ENCODE measurements at places on chromosomes 16 and 17. TPM values are rescaled to one million over a fixed set of nuclear protein-coding genes. Genes with fewer than 3 reads are reported as not detected.

GRCh38 chr16:13245713-13246377 lies 344.4 kb downstream of the SHISA9 start:
- no peak for DNase-seq
- H3K27me3 ChIP-seq, result no peaks in the 10 kb centered on the region
- no peak overlapping the region for H3K4me3 ChIP-seq
- no peaks in the 10 kb centered on the region for H3K36me3 ChIP-seq
- H3K4me1 ChIP-seq, result no peaks in the 10 kb centered on the region

DNA sequence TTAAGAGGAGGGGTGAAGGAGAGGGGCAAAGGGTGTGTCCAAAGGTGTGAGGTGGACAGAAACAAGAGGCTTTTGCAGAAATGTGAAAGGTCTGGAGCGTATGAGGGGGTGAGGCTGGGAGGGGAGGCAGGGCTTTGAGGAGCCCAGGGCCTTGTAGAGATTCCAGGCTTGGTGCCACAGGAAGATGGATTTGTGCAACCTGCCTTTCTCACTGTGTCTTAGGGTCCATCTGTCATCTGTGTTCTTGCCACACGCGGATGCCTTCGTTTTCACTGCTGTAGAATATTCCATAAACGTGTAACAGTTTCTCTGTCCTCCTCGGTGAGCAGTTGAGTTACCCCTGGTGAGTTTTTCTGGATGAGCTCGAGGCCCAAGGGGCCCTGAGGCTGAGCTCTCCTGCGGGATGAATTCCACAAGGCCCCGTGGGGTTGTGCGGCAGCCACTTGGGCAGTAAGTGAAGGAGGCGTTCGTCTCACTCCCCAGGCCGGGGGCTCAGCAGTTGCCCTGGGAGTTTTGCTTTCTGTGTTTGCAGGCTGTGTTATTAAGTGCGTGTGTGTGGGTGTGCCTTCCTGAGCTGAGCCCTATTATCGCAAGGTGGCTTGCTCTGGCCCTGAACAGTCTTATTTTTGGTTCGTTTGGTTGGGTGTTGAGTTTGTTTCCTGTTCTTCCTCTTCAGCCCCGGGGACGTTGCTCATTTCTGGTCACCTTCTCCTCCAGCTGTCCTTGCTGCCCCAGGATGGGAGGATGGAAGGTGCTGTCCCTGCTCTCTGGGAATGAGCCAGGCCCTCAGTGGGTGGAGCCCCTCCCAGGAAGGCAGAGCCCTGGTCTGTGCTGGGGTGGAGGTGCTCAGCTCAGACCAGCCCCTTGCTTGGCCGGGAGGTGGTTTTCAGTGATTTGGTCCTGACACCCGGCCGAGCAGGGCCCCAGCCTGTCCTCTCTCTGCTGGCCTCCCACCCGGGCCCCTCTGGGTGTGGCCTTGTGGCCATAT lies 28.4 kb downstream of the BAIAP2 start:
- peak overlapping the region; percentile 94 for H3K27ac ChIP-seq
- no peak for DNase-seq
- H3K36me3 ChIP-seq, result peaks cover 4% of the 10 kb centered on the region
- no peak overlapping the region for H3K4me3 ChIP-seq

G6PC1 gene
- total RNA-seq, result not detected

DNA sequence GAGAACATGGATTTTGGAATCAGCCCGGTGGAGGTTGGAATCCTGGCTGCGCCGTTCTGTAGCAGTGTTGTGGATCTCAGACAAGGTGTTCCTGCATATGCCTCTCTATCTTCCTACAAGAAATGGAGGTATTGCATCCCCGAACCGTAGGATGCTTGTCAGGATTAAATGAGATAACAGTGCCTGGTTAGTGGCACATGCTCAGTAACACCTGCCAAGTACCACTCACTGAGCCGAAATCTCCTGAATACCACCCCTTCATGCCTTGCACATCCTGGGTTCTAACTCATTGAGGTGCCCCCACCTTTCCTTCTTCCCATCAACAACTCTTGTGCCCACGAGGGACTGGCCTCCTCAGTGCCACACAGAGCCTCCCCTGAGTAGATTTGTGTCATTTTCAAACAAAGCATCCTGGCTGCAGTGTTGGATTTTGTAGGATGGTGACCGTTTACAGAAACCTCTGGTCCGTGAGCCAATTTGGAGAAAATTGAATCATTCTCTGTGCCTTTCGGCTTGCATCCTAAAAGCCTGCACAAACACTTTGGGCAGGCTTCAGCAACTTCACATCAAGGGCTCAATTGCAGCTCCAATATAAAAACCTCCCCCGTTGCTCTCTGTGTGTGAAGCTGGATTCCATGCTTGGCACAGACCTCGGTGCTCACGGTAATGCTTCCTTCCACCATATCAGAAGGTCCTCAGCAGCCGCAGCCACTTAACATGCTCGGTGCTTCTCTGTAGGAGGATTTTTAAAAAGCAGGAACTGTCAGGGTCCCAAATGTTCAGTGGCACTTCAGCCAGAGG lies 84.2 kb downstream of the WWOX start:
- H3K4me1 ChIP-seq, result peaks cover 21% of the 10 kb centered on the region
- H3K27ac ChIP-seq, result peak overlapping the region; percentile 66
- H3K36me3 ChIP-seq, result peaks cover 2% of the 10 kb centered on the region

DNA sequence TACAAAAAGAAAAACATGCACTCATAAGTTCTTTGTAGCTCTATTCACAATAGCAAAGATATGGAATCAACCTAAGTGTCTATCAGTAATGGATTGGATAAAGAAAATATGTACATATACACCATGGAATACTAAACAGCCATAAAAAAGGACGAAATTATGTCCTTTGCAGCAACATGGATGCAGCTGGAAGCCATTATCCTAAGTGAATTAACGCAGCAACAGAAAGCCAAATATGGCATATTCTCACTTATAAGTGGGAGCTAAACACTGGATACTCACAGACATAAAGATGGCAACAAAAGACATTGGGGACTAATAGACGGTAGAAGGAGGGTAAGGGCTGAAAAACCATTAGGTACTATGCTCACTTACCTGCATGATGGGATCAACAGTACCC lies 5.8 kb downstream of the CMC2 start:
- DNase-seq, result no peak
- H3K27ac ChIP-seq, result no peak overlapping the region
- no peaks in the 10 kb centered on the region for H3K27me3 ChIP-seq
- H3K4me1 ChIP-seq, result peaks cover 33% of the 10 kb centered on the region
- H3K36me3 ChIP-seq, result no peaks in the 10 kb centered on the region

KCNH6 gene
- total RNA-seq, result not detected

GRCh38 chr17:82876602-82877379 lies 37.0 kb upstream of the ZNF750 start:
- H3K27ac ChIP-seq, result no peak overlapping the region
- DNase-seq, result peak; percentile 88
- H3K4me3 ChIP-seq, result no peak overlapping the region
- H3K27me3 ChIP-seq, result no peaks in the 10 kb centered on the region
- H3K4me1 ChIP-seq, result peaks cover 14% of the 10 kb centered on the region
- peaks cover 4% of the 10 kb centered on the region for H3K36me3 ChIP-seq

TUBD1 gene
- total RNA-seq, result 6.0 TPM

- DNase-seq, result no peak
- H3K4me1 ChIP-seq, result peaks cover 61% of the 10 kb centered on the region
- peak overlapping the region; percentile 75 for H3K4me3 ChIP-seq
- no peaks in the 10 kb centered on the region for H3K27me3 ChIP-seq
These were observed 506 bp downstream of the CAMKK1 start for GRCh38 chr17:3892095-3892998.

DNA sequence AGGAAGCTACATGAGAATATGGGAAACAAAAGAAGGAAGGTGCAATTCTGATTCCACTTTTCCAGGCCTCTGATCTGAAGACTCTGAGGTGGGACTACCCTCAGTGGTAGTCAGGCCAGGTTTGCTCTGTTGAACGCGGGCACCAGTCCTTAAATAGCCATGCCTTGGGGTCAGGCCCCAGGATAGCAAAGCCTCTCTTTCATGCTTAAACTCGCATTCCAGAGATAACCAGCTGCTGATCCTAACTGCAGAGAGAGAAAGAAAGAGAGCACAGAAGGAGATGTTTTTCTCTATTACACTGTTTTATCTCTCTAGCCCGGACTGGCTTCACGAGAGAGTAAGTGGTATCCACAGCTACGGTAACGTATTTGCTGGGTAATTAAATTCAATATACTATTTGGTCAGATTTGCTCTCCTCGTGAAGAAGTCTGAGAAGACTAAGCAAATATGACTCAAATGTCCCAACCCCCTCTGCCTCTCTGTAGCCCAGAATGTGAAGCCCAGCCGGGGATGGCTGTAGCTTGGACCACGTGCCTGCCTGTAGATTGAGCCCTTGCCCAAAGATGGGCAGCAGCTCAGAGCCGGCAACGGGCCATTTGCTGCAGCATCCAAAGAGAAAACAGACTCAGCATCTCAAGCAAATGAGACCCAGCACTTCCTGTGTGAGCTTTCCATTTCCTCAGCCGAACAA lies 122.2 kb downstream of the SMG6 start:
- H3K27ac ChIP-seq, result peak overlapping the region; percentile 87
- DNase-seq, result no peak
- H3K4me1 ChIP-seq, result peaks cover 63% of the 10 kb centered on the region
- no peaks in the 10 kb centered on the region for H3K27me3 ChIP-seq
- peak overlapping the region; percentile 35 for H3K4me3 ChIP-seq
- H3K36me3 ChIP-seq, result peaks cover 22% of the 10 kb centered on the region

KARS1 gene
- total RNA-seq, result 93.3 TPM

DNA sequence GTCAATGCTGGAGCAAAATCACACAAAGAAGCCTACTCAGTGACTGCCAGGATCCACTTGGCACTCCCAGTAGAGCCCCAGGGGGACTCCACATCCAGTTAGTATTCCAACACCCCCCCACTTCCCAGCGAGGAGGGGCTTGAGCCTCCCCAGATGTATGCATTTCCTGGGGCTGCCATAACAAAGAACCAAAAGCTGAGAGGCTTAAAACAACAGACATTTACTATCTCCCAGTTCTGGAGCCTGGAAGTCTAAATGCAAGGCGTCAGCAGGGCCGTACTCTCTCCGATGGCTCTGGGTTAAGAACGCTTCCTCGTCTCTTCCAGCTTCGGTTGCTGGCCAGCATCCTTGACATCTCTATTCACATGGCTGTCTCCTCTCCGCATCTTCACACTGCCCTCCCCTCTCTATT lies 23.0 kb upstream of the GNA13 start:
- peaks cover 5% of the 10 kb centered on the region for H3K27me3 ChIP-seq
- no peak overlapping the region for H3K4me3 ChIP-seq
- H3K36me3 ChIP-seq, result peaks cover 1% of the 10 kb centered on the region
- DNase-seq, result no peak
- peaks cover 34% of the 10 kb centered on the region for H3K4me1 ChIP-seq

EME1 gene
- total RNA-seq, result 1.9 TPM

DNA sequence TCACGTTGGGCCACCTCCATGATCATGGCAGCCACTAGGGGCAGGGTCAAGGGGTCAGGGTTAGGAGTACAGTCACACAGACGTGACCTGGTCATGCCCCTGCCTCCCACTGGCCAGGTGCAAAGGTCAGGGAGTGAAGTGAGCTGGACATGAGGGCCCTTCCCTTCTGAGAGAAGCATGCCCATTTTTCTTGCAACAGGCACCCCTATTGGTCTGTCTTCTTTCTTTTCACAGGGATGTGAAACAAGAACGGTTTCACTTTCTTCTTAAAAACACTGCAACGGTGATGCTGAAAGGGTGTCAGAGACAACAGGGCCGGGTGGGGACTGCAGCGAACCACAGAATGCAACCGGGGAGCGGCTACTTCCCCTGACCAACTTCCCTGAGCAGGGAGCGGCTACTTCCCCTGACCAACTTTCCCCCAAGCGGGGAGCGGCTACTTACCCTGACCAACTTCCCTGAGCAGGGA lies 52.1 kb upstream of the DOC2B start:
- no peaks in the 10 kb centered on the region for H3K27me3 ChIP-seq
- no peaks in the 10 kb centered on the region for H3K36me3 ChIP-seq
- H3K27ac ChIP-seq, result no peak overlapping the region
- no peak overlapping the region for H3K4me3 ChIP-seq

- H3K4me1 ChIP-seq, result peaks cover 14% of the 10 kb centered on the region
- H3K27ac ChIP-seq, result no peak overlapping the region
- H3K4me3 ChIP-seq, result no peak overlapping the region
- H3K36me3 ChIP-seq, result no peaks in the 10 kb centered on the region
- no peaks in the 10 kb centered on the region for H3K27me3 ChIP-seq
- no peak for DNase-seq
These were observed 647.3 kb downstream of the WWOX start for GRCh38 chr16:78746718-78747117.

CRHR1 gene
- total RNA-seq, result not detected

GRCh38 chr17:66948061-66948750 lies 16.3 kb upstream of the CACNG4 start:
- no peak overlapping the region for H3K4me3 ChIP-seq
- H3K27ac ChIP-seq, result no peak overlapping the region
- H3K36me3 ChIP-seq, result peaks cover 6% of the 10 kb centered on the region
- peaks cover 6% of the 10 kb centered on the region for H3K27me3 ChIP-seq
- peak; percentile 51 for DNase-seq

DNA sequence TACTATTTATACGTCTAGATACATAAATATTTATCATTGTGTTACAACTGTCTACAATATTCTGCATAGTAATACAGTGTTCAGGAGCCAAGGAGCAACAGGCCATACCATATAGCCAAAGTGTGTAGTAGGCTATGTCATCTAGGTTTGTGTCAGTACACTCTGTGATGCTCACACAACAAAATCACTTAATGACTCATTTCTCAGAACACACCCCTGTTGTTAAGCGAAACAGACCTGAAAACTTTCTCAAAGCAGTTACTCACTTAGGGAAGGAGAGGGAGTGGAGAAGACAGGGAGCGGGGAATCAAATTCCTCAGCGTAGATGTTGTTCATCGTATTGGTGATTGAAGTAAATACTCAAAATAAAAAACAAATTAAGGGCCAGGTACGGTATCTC lies 269.5 kb downstream of the STX8 start:
- no peak overlapping the region for H3K27ac ChIP-seq
- no peaks in the 10 kb centered on the region for H3K27me3 ChIP-seq
- no peak overlapping the region for H3K4me3 ChIP-seq
- H3K4me1 ChIP-seq, result peaks cover 12% of the 10 kb centered on the region
- DNase-seq, result no peak
- no peaks in the 10 kb centered on the region for H3K36me3 ChIP-seq

DNA sequence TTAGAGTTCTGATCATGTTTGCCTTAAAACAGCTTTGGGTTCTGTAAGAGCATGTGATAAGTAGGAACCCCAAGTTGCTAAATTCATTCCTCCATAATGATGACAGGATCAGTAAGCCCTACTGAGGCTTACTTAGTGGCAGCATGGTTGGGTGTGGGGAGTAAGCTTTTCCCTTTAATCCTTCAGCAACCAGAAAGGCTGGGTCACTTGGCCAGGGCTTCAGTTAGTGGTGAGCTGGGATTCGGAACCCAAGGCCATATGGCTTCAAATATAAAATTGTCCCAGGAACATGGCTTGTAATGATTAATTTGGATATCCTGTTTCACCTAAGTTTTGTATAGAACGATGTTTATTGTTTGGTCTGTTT lies 850 bp downstream of the GINS3 start:
- peak overlapping the region; percentile 98 for H3K4me3 ChIP-seq
- H3K4me1 ChIP-seq, result peaks cover 11% of the 10 kb centered on the region
- no peaks in the 10 kb centered on the region for H3K36me3 ChIP-seq
- DNase-seq, result no peak

KCNJ18 gene
- total RNA-seq, result not detected

CDH16 gene
- not detected for total RNA-seq

Measured in chondrocyte (in vitro differentiated cells).